ENCODE measurements at places on chromosomes 7 and 10.

GRCh38 chr7:46360811-46361210, 439.7 kb upstream of the IGFBP3 start:
- ATAC-seq = no peak
- no peaks in the 10 kb centered on the region for H3K4me1 ChIP-seq
- H3K4me3 ChIP-seq = no peak overlapping the region
- H3K36me3 ChIP-seq = no peaks in the 10 kb centered on the region
- no peaks in the 10 kb centered on the region for H3K27me3 ChIP-seq

DNA sequence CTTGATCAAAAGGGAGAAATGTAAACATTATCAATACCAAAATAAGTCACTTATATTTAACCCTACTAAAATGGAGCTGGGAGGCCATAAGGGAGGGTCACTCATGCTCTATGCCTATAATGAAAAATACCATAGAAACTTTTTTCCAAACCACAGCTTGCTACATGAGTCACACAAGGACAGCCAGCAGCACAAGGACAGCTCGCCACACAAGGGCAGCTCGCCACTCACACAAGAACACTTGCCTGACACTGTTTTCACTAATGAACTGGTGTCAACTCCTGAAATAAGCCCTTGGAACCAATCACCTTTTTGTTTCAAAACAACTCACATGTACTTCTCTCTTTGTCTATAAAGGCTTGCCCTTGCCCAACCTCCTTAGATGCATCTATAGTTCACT, 43.3 kb downstream of the FRMPD2 start:
- ATAC-seq = peak; percentile 25
- peak overlapping the region; percentile 6 for H3K27ac ChIP-seq
- peaks cover 20% of the 10 kb centered on the region for H3K27me3 ChIP-seq
- peaks cover 10% of the 10 kb centered on the region for H3K4me1 ChIP-seq
- H3K36me3 ChIP-seq = no peaks in the 10 kb centered on the region
- H3K4me3 ChIP-seq = no peak overlapping the region

GRCh38 chr7:34840176-34840785, 182.3 kb downstream of the NPSR1 start:
- H3K4me1 ChIP-seq = no peaks in the 10 kb centered on the region
- peaks cover 9% of the 10 kb centered on the region for H3K27me3 ChIP-seq
- H3K4me3 ChIP-seq = no peak overlapping the region
- H3K36me3 ChIP-seq = no peaks in the 10 kb centered on the region

GRCh38 chr10:8616166-8616565, 561.7 kb downstream of the GATA3 start:
- peaks cover 11% of the 10 kb centered on the region for H3K4me1 ChIP-seq
- H3K36me3 ChIP-seq = no peaks in the 10 kb centered on the region
- H3K27me3 ChIP-seq = no peaks in the 10 kb centered on the region

GRCh38 chr7:40711706-40712105, 576.9 kb downstream of the SUGCT start:
- no peak for ATAC-seq
- no peak overlapping the region for H3K4me3 ChIP-seq
- no peaks in the 10 kb centered on the region for H3K27me3 ChIP-seq
- H3K27ac ChIP-seq = no peak overlapping the region

DNA sequence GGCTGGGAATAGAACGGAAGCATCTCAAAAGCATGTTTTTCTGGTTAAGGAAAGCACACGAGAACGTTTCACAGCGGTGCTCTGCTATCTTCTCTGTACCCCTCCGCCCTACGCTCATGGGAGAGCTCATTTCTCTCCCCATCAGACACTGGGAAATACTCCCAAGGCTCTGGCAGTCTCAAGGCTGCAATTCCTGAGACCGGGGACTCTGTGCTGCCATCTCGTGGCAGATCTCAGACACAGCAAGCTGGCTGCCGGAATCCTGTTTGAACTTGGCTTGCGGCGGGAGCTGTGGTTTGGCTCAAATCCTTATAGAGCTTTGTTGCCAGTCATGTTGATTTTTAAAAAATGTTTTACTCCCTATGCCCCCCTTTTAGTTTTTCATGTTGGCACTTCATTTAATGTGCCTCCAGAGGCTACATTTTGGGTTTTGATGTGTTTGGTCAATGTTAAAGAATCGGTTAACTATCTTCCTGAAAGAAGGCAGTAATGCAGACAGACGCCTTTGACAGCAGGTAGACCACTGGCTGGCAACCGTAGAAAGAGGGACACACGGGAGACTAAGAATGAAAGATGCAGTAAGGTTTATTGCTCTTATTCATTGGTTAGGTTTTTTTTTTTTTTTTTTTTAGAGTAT, 27.6 kb downstream of the BMPER start:
- no peaks in the 10 kb centered on the region for H3K4me1 ChIP-seq
- H3K27me3 ChIP-seq = peaks cover 44% of the 10 kb centered on the region
- no peak for ATAC-seq
- H3K4me3 ChIP-seq = no peak overlapping the region
- no peaks in the 10 kb centered on the region for H3K36me3 ChIP-seq

DNA sequence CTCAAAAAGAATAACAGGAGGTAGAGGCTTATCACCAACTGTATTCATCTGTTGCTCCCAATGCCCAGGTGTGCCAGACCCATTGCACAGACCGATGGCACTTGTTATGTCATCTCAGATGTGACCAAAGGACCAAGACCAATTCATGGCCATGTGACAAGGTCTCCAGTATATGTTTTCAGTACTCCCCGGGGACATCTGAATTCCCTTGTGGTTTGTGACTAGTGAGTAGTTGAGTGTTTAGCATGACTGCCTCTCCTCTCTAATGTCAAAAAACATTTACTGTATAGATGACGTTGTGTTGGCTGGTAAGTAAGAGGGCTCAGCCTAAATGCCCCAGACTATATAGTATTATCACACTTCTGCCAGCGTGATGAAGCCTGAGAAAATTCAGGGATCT, 202.1 kb upstream of the SMIM30 start:
- no peaks in the 10 kb centered on the region for H3K27me3 ChIP-seq
- no peak overlapping the region for H3K4me3 ChIP-seq
- H3K4me1 ChIP-seq = no peaks in the 10 kb centered on the region
- no peak for ATAC-seq
- H3K36me3 ChIP-seq = no peaks in the 10 kb centered on the region

DNA sequence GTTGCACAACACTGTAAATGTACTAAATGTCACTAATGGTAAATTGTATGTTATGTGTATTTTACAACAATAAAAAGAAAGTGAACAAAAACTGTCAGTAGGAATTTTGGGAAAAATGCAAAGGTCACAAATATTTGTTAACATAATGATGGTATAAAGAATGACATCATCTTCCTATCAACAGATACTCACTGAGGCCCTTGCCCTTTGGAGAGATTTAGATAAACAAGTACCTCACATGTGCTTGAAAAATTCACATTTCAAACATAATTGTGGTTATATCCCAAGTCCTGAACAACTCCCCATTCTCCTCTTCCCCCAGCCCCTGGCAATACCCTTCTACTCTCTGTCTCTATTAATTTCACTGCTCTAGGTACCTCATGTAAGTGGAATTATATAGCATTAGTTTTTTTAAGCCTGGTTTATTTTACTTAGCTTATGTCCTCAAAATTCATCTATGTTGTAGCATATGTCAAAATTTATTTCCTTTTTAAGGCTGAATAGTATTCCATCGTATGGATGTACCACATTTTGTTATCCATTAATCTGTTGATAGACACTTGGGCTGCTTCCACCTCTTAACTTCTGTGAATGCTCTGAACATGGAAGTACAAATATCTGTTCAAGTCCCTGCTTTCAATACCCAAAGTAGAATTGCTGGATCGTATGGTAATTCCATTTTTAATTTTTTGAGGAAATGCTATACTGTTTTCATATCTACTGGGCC, 90.5 kb downstream of the WIPF3 start:
- H3K4me1 ChIP-seq = no peaks in the 10 kb centered on the region
- no peak for ATAC-seq
- peaks cover 25% of the 10 kb centered on the region for H3K27me3 ChIP-seq
- H3K4me3 ChIP-seq = no peak overlapping the region
- no peak overlapping the region for H3K27ac ChIP-seq
- no peaks in the 10 kb centered on the region for H3K36me3 ChIP-seq

DNA sequence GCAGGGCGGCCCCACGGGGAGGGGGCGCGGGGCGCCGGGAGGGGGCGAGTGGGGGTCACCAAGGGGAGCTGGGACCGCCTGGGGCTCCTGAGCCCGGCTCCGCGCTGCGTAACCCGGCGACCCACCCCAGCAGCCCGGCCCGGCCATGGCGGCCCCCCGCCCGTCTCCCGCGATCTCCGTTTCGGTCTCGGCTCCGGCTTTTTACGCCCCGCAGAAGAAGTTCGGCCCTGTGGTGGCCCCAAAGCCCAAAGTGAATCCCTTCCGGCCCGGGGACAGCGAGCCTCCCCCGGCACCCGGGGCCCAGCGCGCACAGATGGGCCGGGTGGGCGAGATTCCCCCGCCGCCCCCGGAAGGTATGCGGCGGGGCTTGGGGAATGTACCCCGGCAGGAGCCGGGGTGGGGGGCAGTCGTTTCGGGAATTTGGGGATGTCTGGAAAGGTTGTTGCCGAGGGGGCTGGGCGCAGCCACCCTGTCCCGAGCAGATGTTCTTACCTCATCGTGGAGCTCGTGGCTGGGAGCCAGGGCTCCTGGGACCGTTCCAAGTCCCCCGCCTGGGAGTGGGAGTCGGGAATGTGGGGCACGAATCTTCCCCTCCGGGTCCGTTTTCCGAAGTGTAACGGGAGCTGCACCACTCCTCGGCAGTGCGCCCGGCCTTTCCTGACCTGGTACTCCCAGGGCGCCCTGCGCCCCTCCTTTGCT, 431 bp downstream of the ZYX start:
- peaks cover 37% of the 10 kb centered on the region for H3K4me1 ChIP-seq
- no peaks in the 10 kb centered on the region for H3K36me3 ChIP-seq
- H3K27me3 ChIP-seq = no peaks in the 10 kb centered on the region
- peak; percentile 1 for ATAC-seq
- H3K27ac ChIP-seq = peak overlapping the region; percentile 25
- peak overlapping the region; percentile 71 for H3K4me3 ChIP-seq

GRCh38 chr7:91661727-91662126, 218.8 kb downstream of the MTERF1 start:
- H3K4me1 ChIP-seq = peaks cover 8% of the 10 kb centered on the region
- no peak for ATAC-seq
- H3K27me3 ChIP-seq = no peaks in the 10 kb centered on the region
- H3K27ac ChIP-seq = no peak overlapping the region
- H3K36me3 ChIP-seq = no peaks in the 10 kb centered on the region

DNA sequence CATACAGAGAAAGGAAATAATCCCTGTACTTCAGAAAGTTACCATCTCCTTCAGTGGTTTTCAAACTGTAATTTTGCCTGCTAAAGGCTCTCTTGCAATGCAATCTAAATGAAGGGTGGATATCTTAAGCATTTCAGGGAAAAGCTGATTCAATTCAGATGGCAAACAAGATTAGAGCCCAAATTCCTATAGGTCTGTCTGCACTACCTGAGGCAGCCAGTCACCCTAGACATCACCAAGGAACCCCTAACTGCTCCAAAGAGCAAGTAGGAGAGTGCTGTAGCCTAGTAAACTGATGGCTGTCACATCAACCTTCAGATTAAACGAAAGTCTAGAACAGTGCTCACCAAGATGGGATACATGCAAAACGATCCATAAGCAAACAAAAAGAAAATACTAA, 138.0 kb upstream of the ANK3 start:
- no peaks in the 10 kb centered on the region for H3K4me1 ChIP-seq
- no peak overlapping the region for H3K27ac ChIP-seq
- H3K4me3 ChIP-seq = no peak overlapping the region
- H3K27me3 ChIP-seq = no peaks in the 10 kb centered on the region
- ATAC-seq = no peak
- H3K36me3 ChIP-seq = peaks cover 12% of the 10 kb centered on the region

- no peak for ATAC-seq
- H3K27me3 ChIP-seq = no peaks in the 10 kb centered on the region
- H3K4me1 ChIP-seq = peaks cover 87% of the 10 kb centered on the region
- H3K4me3 ChIP-seq = peak overlapping the region; percentile 29
Measured at GRCh38 chr7:2257651-2258050, 15.6 kb downstream of the NUDT1 start.

- H3K4me3 ChIP-seq = no peak overlapping the region
- peaks cover 18% of the 10 kb centered on the region for H3K27me3 ChIP-seq
- H3K4me1 ChIP-seq = no peaks in the 10 kb centered on the region
- ATAC-seq = no peak
- no peak overlapping the region for H3K27ac ChIP-seq
Measured at GRCh38 chr10:104197364-104197763, 34.8 kb downstream of the CFAP43 start.

DNA sequence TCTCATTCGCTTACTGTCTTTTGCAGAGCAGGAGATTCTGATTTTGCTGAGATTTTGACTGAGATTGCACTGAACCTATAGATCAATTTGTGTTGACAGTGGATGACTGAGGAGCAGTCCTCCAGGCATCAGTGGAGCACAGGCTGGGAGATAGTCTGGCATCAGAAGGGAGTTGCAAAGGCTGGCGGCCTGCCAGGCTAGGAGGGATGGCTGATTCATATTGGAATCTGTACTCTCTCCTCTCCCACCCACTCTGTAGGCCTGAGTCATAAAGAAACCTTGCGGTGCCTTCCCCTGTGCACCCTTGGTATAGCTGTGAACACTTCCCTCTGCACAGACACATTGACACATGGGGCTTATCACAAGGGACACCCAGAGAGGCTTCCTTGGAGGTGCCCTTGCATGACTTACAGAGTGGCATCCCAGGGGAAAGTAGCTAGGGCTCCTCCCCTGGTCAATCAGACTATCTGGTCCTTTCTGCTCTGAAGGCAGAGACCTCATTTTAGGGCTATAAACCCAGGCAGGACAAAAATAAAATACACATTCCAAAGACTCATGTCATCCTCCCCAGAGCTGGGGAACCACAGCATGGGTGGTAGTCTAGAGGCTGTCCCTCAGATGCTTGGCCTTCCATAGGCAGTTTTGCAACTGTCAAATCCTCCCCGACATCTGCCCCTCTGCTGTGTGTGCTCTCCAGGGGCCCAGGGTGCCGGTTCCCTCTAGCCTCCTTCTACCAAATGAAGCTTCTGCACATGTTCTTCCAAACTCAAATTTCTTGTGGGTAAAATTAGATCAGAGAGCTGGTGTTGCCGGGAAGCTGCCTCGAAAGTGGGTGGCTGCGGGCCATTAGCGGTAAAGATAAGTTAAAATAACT, 37.4 kb upstream of the EEPD1 start:
- peaks cover 23% of the 10 kb centered on the region for H3K4me1 ChIP-seq
- no peaks in the 10 kb centered on the region for H3K36me3 ChIP-seq
- H3K27ac ChIP-seq = no peak overlapping the region
- ATAC-seq = peak; percentile 98

DNA sequence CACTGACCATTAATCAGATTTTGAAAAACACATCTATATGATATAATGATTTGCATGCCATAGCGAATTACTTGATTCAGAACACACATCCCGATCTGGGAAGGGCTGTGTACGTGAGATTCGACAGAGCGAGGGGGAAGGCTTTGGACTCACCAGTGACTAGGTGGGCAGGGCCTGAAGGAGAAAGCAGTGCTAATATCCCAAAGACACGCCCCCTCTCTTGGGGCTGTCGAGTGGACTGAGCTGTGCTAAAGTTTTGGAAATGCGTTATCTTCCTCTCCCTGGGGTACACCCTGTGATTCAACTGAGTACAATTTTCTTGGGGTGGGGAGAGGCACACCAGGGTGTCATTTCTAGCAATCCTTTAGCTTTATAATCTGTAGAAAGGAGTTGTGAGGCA, 1.8 kb downstream of the LRRC17 start:
- no peaks in the 10 kb centered on the region for H3K27me3 ChIP-seq
- H3K27ac ChIP-seq = no peak overlapping the region
- H3K4me1 ChIP-seq = no peaks in the 10 kb centered on the region
- no peak overlapping the region for H3K4me3 ChIP-seq

Data from stimulated activated memory B cell treated with anti-CD40 and anti-IgM and Interleukin-4, amounts not matched to agents 10 μg/mL and 1 μg/mL and 100 μg/mL, for 72 hours (primary cell).